ENCODE measurements at places on chromosomes 5 and 9.

DNA sequence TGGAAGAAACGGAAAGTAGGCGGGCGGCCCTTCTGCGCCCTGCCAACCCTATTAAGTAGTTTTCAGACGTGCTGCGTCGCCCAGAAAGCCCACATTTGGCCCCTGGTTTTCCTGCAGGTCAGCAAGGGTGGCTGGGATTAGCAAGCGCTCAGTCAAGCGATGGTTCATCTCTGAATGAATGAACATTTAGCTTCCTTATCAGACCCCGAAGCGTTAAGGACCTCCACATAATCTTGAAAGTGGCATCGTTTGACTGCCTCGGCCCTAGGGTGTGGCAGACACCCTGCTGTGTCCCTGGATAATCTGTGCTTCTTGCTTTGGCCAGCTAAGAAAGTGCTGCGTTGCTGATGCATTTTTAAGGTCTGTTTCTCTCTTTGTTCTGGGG lies 684 bp downstream of the TOR1B start:
- DNase-seq = no peak

GRCh38 chr9:90038763-90039162 lies 434.0 kb downstream of the GADD45G start:
- no peak for DNase-seq

DNA sequence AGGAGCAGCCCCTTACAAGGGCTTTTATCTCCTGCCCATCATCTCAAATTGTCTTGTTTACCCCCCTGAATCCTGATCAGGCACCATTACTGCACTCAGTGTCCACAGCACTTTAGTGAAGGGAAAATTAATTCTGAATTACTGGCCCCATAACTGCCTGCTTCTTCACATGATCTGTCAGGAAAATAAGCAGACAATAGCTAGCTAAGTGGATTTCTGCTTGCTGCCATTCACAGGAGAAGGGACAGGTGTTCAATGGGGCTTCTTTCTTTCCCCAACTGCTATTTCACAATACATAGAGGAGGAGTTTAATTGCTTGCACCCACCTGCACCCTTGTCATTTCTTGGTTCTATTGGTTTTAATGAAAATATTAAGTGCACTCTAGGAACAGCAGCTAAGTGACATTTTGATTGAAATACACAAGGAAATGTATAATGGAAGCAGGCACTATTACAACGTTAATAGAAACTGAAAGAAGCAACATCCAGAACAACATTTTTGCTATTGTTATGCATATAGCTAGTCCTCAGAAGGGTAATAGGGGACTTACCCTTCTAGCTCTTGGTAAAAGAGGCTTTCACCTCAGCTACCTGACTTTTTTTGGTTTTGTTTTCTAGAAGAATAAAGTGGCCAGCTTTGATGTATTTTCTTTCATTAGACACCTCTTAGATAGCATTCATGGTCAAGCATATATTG lies 599.3 kb upstream of the TLE4 start:
- no peak for DNase-seq

- peak; percentile 67 for DNase-seq
Measured at GRCh38 chr9:133238851-133239532, 29.9 kb upstream of the OBP2B start.

GRCh38 chr9:22514871-22515270 lies 68.2 kb downstream of the DMRTA1 start:
- no peak for DNase-seq

DNA sequence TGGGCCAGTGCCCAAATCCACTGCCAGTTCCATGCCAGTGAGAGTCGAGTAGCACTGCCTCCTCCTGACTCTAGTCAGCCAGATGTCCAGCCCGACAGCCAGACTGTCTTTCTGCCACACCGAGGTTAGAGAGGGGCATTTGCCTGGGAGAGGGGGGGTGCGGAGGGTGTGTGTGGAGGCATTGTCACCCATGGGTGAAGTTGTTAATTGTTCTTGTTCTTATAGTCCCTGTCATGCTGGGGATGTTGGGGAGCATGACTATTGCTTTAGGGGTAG lies 1.1 kb downstream of the RGP1 start:
- no peak for DNase-seq

- DNase-seq = no peak
Measured at GRCh38 chr9:89953824-89954615, 349.2 kb downstream of the GADD45G start.

GRCh38 chr9:84174486-84174885 lies 166.1 kb downstream of the SLC28A3 start:
- no peak for DNase-seq

- no peak for DNase-seq
Measured at GRCh38 chr5:135833961-135834638, 363 bp upstream of the SLC25A48 start.

- no peak for DNase-seq
Measured at GRCh38 chr5:172798422-172799215, 27.6 kb upstream of the DUSP1 start.

GRCh38 chr5:170076739-170077138 lies 29.0 kb upstream of the FOXI1 start:
- no peak for DNase-seq

DNA sequence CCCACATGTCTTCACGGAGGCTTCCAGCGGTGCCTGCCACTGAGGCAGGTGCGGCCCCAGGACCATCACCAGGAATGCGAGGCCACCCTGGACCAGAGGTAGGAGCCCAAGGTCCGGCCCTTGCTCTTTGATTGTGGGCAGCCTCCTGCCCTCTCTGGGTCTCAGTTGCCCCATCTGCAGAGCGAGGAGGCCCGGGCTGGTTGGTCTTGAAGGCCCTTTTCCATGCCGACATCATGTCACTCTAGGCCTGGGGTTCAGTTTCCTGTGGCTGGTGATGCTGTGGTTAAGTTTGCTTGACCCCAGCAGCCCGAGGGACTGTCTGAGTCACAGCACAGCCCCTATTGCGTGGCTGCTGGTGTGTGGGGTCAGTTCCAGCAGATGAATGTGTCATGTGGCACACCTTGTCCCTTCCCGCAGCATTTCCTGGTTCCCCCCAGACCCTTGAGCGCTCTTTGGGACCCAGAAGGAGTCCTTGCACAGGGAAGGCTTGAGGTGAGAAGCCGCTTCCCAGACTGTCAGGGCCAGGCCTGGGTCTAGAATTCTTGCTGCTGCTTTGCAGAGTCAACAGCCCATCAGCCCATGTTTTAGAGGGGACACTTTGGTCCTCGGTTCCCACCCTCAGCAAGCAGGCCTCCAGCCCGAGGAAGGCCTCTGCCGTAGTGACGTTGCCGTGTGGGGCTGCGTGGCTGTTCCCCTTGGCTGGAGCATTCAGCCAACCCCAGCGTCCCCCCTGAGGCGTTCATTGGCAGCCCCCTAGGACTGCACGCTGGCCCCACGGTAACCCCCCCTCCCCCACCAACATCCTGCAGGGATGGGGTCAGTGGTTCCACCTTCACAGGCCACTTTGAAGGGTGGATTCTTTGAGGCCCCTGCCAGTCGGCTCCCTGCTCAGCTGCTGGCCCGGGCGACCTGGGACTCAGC lies 31.0 kb upstream of the HMCN2 start:
- no peak for DNase-seq

DNA sequence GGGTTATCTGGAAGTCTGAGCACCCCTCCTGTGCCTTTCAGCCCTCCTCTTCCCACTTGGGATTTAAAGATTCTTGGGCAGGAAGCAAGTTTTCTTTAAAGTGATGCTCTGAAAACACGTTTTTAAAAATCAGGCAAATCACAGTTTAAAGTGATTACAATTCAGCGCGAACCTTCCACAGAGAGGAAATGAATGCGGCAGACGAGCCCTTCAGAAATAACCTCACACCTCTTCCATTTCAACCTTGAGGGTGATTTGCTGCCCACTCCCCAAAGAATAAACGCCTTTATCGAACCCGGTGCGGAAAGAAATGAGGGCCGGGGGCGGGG lies 2.3 kb upstream of the EFNA5 start:
- DNase-seq = no peak

DNA sequence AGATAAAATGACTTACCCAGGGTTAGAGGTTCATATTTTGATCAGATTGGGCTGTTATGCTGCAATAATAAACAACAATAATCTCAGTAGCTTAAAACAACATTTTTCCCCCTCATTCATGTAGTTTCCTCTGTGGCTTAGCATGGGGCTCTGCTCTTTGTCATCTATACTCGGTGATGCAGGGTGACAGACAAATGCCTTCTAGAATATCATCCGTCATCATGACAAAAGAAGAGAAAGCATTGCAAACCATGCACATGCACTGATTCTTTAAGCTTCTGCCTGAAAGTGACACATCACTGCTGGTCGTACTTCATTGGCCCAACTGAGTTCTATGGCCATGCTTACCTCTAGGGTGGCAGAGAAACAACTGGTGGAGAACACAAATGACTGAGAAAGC lies 58.8 kb upstream of the MAMDC2 start:
- DNase-seq = no peak

- DNase-seq = no peak
Measured at GRCh38 chr9:26779062-26779461, 113.5 kb downstream of the CAAP1 start.

GRCh38 chr5:143923634-143924266 lies 111.8 kb downstream of the HMHB1 start:
- no peak for DNase-seq

- DNase-seq = no peak
Measured at GRCh38 chr9:107674721-107675277, 185.2 kb upstream of the KLF4 start.

DNA sequence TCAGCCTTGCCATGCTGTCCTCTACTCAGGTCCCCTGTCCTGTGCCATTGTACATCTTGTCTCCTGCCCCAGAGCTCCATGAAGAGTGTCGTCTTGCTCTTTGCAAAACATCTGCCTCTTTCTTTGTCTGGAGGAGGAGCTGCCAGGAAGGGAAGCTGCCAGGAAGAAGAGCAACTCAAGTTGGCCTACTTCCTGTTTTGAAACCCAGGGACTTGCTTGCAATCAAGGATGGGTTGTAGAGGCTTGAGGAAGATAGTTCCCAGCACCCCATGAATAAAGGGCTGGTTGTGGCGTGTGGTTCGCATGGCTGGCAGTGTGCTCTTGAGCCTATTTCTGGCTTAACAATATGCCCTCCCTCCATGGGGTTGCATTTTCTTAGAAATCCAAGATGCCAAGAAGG lies 53.0 kb upstream of the CPEB4 start:
- no peak for DNase-seq

Measured in activated T-cell treated with anti-CD3 and anti-CD28 coated beads, Interleukin-2, amount 50 U/mL, for 1 hour (primary cell).